ENCODE measurements at places on chromosomes 6 and 20.
A peak's percentile ranks its signal among the peaks of the same experiment; 100 is the strongest.

- peak; percentile 68 for DNase-seq
Observed at GRCh38 chr6:112936504-112936903, 589.4 kb downstream of the RFPL4B start.

GRCh38 chr6:19713984-19714383 is 123.2 kb upstream of the ID4 start:
- peak; percentile 48 for DNase-seq

GRCh38 chr6:1326535-1327121 is 14.7 kb downstream of the FOXQ1 start:
- no peak for DNase-seq

DNA sequence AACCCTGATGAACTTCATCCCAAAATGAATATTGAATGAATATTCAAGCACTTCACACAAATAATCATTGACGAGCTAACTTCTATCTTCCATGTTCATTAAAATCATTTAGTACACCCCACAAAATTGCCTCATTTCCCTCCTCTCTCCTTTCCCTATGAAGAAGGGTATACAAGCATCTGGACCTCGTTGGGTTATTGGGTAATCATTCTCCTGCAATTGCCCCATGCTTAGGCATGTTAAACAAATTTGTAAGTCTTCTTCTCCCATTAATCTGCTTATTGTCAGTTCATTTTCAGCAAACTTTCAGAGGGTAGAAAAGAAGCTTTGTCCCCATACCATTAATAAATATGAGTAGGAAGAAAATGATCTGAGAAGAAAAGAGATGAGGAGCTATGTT is 27.6 kb downstream of the PRKN start:
- no peak for DNase-seq

DNA sequence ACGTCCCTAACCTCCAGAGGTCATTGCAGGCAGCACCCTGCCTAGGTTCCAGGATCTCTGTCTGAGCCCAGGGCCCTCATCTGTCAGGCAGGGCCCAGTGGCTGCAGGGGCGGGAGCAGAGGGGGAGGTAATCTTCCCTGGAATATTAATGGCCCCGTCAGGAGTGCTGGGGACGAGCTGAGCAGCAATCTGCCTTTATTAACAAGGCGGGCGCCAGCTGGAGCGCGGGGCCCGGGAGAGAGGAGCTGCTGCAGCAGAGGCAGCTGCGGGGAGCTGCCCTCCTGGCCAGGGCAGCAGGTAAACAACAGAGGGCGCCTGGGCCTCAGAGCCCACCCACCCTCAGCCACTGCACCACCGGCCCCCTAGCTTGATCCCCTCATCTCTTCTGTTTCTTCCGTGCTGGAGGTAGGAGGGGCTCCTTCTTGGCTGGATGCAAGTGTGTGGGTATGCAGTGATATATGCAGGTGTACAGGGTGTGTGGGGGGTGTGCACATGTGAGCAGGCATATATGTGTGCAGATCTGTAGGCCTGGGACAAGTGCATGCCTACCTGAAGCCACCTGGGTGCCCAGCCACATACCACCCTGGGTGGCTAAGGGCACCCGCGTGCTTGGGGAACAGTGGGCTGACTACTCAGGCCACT is 131.8 kb upstream of the MLN start:
- no peak for DNase-seq

- DNase-seq: peak; percentile 34
Observed at GRCh38 chr6:110875548-110876169, 1.1 kb downstream of the AMD1 start.

DNA sequence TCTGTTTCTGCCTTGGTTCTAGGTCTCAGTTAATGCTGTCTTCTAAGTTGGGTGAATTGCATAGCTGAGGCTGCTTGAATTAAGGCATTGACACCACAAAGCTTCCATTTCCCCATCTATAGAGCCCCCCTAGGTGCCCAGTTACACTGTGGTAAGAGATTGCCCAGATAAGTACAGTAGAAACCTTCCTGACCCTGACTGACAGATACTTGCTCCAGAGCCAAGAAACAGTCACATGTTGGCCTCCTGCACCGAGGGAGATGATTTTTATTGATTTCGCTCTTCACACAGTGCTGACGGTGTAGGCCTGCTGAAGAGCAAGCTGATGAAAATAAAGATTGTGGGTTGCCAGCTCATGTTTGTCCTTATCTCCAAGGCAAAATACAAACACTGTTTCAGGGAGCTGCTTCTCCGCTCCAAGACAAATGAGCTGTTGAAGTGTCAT is 67.9 kb downstream of the TRMT11 start:
- DNase-seq: no peak

GRCh38 chr20:38011696-38012095 is 21.6 kb downstream of the TTI1 start:
- DNase-seq: no peak
